ENCODE measurements at places on chromosomes 2 and 18. TPM values are rescaled to one million over a fixed set of nuclear protein-coding genes. Genes with fewer than 3 reads are reported as not detected.
A peak's percentile ranks its signal among the peaks of the same experiment; 100 is the strongest.

UNC80 gene
- under 0.01 TPM for total RNA-seq

DNA sequence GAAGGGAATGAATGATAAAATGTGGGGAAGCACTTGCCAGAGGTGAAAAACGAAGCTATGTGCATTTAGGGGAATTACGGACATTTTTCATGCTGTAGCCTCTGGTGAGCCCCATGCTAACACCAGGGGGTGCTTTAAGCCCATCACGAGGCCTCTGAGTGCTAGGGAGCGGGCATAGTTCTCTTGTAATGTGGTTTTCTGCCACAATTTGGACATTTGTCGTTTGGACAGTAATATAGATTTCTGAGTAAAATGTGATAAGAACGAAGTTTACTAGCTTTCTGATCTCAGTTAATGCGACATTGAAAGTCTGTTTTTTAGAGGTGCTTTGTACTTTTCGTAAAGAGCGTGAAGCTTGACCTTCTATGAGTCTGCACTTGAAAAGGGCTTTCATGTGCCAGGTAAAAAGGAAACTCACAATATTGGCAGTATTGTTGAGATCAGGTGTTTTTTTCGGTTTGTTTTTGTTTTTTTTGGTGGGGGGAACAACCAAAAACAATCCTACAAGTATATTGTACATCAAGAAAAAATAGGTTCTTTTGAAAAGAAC lies 50.6 kb downstream of the TRAF3IP1 start:
- DNase-seq, result peak; percentile 41

DNA sequence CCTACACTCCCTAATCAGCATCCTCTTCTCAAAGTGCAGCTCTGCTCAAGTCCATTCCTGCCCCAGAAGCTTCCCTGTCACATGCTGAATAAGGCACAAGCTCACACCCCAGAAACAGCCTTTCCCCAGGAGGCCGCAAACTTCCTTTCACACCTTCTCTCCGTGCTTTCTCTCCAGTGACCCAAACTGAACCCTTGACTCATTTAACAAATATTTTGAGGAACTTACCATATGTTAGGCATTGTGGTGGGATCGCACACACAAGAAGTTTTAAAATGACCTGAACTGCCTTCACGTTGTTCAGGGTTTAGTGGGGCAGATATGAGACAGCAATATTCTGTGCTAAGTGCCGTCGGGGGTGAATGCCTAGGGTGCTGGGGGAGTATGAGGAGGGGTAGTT lies 161.3 kb downstream of the INSIG2 start:
- DNase-seq, result peak; percentile 54

DNA sequence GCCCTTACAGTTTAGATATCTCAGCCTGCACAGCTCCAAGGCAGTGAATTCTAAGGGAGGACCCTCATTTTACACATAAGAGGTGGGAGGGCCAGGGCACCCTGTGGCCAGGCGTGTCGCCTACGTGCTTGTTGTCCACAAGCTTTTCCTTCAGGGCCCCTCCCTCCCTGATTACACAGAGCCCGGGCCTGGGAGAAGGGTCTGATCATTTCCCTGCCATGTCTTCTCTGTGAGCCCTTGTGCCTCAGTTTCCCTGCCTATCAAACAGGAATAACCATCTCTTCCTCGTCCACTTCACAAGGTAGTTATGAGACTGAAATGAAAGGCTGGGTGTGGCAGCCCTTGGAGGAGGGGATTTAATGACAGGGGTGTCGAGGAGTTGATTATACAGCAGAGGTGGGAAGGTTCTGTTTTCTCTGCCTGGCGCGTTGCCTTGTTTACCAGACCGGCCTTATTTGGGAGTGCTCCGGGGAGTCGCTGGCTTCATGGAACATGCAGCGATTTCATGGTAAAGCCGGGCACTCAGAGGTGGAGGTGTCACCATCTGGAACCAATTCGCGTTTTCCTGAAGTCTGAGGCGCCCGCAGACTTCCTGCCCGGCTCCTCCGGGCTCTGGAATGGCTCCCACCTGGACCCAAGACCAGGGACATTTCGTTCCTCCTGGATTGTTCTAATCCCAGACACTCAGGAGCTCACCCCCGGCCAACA lies 208.9 kb downstream of the KLHL29 start:
- no peak for DNase-seq

DNA sequence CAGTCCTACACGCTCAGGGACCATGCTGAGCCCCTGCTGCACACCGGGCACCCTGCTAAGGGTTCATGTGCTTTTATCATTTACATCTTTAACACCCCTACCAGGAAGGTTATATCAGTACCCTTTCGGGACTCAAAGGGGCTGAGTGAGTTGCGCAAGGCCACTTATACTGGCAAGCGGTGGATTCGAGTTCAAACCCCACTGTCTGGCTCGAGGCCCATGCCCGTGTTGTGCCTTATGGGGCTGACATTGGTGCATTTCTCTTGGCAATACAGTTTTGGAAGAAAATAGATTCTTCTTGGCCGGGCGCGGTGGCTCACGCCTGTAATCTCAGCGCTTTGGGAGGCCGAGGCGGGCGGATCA lies 69.5 kb upstream of the MAP4K4 start:
- DNase-seq, result no peak

- no peak for DNase-seq
These were observed 3.8 kb downstream of the PROC start for GRCh38 chr2:127421871-127422558.

GRCh38 chr2:70461414-70461813 lies 92.2 kb downstream of the TGFA start:
- DNase-seq, result no peak

DNA sequence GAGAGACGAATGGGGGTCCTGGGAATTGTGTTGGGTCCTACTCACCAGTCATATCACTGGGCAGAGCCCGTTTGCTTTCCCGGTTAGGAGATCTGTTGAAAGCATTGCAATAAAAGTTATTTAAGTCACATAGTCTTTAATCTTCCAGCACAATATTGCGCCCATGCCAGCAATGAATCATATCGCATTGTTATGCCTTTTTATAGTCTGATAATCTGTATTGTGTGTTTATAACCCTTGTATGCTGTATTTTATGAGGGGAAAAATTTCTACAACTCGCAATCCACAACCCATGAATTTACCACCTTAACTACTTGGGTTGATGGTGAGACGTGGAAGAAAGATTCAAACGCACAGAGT lies 211.9 kb upstream of the SMIM21 start:
- DNase-seq, result no peak

DNA sequence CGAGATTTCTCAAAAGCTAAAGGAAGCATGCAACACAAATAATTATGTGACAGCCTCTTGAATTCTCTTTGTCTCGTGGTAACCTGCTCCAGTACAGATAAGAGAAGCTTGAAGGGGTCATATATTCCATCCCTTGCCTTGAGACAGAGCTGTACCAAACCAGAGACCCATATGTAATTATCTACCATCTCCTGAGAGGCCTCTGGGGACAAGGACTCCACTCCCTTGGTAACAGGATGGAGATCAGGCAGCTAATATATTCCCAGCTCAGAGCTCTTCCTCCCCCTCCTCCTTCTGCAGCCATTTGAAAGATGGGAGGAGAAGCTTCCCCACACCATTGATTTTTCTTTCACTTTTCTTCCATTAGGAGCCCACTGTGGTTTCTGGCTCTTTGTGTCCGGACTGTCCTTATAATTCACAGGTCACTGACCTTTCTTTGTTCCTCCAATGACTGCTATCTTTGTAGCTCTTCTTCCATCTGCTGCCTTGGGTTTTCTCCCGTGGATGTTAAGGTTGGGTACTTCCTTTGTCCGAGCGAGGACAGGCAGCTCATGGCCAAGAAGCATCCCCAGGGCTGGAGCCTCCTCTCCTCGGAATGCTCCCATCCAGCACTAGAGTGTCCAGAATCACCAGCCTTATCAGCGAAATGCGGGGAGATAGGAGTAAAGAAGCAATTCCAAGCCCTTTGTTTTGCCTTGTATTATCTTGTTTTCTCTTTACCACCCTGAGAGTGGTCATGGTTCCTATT lies 72.6 kb upstream of the STPG4 start:
- DNase-seq, result no peak

- no peak for DNase-seq
These were observed 138.2 kb downstream of the ZNF236 start for GRCh38 chr18:76960528-76961035.

All from foreskin keratinocyte (primary cell).